ENCODE measurements at places on chromosomes 3 and 15.

- DNase-seq: no peak
These were observed 27.2 kb downstream of the CYFIP1 start for GRCh38 chr15:22952796-22953579.

DNA sequence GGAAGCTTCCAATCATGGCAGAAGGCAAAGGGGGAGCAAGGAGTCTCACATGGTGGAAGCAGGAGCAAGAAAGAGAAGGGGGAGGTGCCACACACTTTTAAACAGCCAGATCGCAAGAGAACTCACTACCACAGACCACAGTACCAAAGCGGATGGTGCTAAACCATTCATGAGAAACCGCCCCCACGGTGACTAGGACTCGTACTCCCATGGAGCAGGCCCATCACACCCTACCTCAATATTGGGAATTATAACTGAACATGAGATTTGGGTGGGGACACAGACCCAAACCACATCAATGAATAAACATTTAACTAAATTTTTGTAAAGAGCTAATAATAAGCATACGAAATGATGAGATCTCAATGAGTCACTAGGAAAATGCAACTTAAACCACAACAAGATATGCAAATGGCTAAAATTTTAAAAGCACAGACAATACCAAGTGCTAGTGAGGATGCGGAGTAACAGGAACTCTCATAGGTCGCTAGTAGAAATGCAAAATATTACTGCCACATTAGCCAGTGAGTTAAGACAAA lies 10.0 kb downstream of the MRPS25 start:
- DNase-seq: no peak

DNA sequence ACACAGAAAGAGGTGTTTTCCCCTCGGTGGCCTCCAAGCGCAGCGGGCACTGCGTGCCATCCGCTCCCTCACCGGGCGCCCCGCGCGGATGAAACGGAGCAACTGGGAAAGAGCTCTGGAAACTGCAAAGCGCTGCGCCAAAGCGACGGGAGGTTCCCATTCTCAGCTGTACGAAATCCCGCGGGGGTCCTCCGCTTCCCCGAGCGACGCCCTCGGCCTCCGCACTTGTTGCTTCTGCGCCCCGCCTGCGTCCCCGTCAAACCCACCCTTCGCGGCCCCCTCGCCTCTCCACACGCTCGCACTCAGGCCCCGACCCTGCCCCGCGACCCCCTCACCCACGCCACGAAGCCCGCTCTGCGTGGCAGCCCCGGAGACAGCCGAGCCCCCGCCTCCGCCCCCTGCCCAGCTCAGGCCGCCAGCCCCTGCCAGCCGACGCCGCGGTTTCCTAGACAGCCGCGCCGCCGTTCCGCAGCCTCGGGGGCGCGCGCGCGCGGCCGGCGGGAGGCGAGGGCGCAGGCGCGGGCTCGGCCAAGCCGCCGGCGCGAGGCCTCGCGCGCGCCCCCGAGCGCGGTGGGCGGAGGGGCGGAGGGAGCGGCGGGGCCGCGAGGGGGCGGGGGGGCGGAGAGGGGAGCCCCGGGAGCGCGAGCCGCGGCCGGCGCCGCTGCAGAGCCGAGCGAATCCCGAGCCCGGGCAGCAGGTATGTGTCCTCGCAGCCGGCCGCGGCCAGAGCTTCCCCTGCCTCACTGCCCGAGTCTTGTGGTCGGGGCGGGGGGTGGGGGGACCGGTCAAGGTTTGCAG lies at the start of gene TMEM266:
TSS of gene TMEM266 (plus strand) at position 666 of the 798 bp plus-strand sequence. CDS start 74,279 bp downstream, outside the sequence.
- no peak for DNase-seq

- DNase-seq: no peak
These were observed 10.7 kb upstream of the TASOR start for GRCh38 chr3:56693750-56694149.

- no peak for DNase-seq
These were observed 517.2 kb downstream of the FOXP1 start for GRCh38 chr3:71066356-71066755.

- no peak for DNase-seq
These were observed 2.0 kb downstream of the CORO2B start for GRCh38 chr15:68580883-68581155.

DNA sequence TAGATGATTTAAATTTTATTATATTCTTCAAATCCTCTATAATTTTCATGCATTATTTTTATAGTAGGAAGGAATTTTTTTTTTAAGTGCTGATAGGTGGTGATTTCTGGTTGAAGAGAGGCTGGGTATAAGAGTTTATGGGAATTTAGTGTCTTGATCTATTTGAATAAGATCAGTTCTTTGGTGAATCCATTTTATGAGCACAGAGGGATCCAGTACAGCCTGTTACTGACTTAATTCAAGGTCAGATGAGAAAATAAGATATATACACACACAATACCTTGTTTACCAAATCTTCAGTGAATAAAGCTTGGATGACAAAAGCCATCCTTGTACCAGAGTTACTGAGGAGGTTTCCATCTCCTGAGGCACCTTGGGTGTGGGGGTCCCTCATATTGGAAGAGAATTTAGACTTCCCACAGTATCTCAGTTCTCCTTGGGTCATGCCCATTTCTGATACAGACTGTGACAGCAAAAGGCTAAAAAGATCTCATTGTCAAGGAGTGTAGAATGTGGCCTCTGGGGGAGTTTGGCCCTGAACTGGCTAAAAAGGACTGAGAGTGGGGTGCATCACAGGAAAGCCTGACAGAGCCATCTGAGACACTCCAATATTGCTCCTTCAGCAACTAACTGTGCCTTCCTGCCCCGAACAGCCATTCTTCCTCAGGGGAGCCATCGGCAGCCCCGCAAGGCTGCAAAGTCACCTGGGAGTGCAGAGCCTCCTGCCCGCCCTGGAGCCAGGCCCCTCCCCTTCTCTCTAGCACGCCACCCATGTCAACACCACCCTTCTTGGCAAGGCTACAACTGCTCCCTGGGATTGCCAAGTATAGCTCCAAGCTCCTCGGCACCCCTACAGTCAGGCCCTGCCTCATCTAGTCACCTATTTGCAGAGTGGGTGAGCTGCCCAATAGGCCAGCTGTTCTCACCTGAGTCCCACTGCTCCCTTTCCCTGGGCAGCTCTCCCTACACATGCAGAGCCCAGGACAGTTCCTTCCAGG lies 43.1 kb upstream of the HACD2 start:
- no peak for DNase-seq

DNA sequence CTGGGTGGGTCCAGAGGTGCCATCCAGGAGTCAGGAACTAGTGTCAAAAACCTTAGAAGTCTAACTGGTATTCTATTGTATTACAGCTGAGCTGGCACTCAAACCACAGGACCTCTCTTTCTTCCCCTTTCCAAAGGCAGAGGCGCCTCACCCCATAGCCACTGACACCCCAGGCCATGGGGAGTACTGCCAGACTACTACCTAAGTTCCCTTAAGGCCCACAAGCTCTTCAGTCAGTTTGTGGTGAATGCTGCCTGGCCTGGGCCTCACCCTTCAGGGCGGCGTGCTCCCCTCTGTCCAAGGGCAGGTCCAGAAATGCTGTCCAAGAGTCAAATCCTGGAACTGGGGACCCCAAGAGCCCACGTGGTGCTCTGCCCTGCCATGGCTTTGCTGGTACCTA lies 43.0 kb upstream of the FGF7 start:
- no peak for DNase-seq

GRCh38 chr3:113952921-113953320 lies 5.1 kb downstream of the ZDHHC23 start:
- DNase-seq: no peak

GRCh38 chr3:41088882-41089281 lies 110.4 kb upstream of the CTNNB1 start:
- no peak for DNase-seq
